ENCODE measurements at places on chromosomes 1 and 21.

DNA sequence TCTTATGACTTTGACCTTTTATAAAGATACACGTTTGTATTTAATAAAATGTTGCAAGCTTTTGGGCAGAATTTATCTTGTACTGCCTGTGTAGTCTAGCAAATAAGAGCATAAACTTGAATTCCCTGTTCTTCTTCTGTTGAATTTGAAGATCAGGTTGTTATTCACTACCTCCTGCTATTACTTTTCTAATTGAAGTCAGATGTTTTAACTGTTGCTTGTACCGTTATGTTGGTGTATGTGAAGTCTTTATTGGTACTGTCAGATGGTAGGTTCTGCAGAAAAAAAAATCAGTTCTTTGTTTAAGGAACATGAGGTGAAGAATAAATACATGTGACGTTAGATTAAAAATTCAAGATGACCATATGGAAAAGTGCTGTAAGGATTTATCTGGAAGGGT is 69.1 kb downstream of the DYRK1A start:
- DNase-seq: no peak

GRCh38 chr1:31218705-31219104 is 21.0 kb downstream of the NKAIN1 start:
- no peak for DNase-seq

GRCh38 chr1:150922519-150922975 is 3.6 kb upstream of the SETDB1 start:
- DNase-seq: peak; percentile 57

DNA sequence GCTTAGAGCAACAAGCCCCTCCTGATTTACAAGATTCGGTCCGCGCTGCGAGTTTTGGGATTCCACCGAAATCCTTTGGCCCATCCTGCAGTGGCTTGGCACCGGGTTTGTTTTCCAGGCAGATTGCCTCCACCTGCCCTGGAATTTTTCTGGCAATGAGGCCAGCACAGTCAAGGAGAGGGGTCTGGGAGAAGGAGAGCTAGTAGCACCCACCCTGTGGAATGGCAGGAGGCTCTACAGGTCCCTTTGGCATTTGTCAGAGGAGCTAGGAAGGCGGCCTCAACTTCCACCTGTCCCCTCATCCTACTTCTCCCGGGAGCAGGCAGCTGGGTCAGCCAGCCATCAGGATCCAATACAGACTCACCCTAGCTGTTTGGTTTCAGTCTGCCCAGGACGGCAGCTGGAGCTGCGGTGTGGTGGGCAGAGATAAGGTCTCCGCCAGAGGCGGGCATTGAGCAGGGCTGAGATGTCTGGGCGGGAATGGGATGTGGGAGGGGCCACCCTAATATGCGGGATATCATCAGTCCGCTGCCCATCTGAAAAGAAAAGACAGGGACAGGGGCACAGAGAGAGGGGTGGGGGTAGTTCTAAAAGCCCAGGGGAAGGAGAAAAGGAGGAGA is 37.8 kb upstream of the PRELP start:
- DNase-seq: no peak
